CD4-positive, alpha-beta T cell treated with Interleukin-15 for 4 hours (primary cell): ENCODE measurements at places on chromosomes 12 and 14.

DNA sequence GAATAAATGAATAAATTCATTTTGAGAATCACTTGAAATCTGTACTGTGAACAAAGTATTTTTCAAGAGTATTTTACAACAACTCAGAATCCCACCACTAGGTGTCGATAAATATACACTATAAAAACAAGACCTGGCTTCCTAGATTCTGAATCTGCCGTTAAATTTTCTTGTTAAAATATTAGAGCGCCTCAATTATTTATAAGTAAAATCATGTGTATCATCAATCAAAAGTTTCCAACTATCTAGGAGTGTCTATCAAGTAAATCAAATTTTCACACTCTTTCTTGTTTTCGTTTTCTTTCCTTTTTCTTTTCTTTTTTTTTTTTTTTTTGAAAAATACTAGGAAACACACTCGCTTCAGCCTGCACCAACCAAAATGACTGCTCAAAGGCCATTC, 179.2 kb upstream of the DCN start:
- DNase-seq: peak; percentile 34

- DNase-seq: no peak
These were observed 64.1 kb upstream of the USP15 start for GRCh38 chr12:62196146-62196545.

DNA sequence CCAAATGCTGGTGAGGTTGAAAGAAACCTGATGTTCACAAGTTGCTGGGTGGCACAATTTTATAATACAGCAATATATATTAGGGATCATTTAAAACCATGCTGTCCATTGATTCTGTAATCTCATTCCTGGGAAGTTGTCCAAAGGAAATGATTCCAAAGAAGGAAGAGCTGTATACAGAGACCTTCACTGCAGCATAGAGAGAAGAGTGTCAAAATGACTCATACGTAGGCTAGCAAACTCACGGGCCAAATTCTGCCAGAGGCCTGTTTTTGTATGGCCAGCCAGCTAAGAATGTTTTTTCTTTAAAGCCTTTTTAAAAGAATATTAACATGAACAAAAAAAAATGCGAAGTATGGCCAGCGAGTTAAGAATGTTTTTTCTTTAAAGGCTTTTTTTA, 69.2 kb upstream of the MED13L start:
- DNase-seq: no peak

GRCh38 chr12:26848156-26848825, 15.3 kb upstream of the ITPR2 start:
- DNase-seq: no peak

GRCh38 chr14:29548948-29549370, 378.7 kb downstream of the PRKD1 start:
- DNase-seq: no peak
